BE2C (cell line): ENCODE measurements at places on chromosomes 3 and 15.

DNA sequence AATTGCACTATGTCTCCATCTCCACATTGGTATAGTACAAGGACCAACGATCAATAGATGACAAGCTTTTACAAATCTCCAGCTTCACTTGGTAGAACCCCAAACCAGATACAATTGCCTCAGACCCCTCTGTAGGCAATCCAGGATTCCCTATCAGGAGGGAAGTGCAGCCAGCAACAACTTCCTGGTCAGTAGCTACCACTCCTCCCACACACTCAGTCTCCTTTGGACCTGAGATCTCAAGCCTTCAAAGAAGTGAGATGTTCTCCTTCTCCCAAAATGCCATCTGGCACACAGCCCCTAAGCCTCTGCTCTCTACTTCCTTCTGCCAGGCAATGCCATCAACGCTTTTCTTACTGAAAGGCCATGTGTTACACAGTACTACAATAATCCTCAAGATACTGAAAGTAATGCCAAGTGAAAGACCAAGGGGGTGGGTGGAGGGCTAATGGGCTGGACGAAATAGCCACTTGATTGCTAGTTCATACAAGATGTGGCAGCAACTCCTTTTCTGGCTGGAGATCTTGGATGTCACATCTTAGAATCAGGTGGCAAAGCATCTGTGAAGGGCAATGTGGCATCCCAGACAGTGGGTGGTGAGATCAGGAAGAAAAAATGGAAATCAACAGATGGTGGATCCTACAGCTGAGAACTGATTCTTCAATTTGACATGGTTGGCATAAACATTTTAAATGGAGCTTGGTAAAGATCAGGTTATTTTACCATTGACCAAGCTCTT, 75.3 kb upstream of the ACP3 start:
- DNase-seq = no peak

DNA sequence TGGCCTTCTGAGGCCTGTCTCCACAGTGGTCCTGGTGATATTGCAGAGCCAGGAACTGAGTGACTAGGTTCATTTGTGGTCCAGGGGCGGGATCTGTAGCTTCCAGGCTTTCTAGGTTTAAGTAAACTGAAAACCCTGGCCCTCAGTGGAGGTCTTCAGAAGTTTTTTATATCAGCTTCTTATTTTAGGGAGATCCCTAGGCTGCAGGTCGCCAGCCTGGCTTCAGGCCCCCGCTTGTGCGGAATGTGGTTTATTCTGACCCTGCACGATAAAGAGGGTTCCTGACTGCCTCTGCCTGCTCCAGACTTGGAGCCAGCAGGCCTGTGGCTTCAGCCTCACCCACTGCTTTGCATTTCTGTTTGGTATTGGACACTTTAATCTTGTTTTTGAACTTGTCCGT, 133.9 kb upstream of the PLXNA1 start:
- no peak for DNase-seq

DNA sequence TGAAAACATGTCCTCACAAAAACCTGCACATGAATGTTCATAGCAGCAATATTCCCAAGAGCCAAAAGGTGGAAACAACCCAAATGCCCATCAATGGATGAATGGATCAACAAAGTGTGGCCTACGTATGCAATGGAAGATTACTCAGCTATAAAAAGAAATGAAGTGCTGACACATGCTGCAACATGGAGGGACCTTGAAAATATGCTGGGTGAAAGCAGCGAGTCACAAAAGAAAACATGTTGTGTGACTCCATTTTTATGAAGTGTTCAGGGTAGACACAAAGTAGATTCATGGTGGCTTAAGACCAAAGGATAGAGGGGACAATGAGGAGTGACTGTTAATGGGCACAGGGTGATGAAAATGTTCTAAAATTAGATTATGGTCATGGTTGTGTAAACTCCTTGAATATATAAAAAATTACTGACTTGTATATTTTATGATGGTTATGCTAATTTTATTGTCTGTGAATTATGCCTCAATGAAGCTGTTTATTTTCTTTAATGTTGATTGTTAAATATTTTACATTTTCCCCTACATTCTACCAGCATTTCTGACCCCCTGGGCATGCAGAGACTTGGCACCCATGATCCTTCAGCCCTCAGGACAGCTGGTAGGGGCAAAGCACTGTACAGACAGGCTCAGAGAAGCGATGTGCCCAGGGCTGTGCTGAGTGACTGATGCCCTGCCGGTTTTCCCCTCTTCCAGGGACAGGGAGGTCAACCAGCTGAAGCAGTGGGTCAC, 37.8 kb downstream of the CFAP100 start:
- DNase-seq = no peak

GRCh38 chr3:141039589-141039988, 11.6 kb upstream of the SPSB4 start:
- no peak for DNase-seq

- DNase-seq = no peak
These were observed 264.2 kb downstream of the SI start for GRCh38 chr3:164814106-164814505.

DNA sequence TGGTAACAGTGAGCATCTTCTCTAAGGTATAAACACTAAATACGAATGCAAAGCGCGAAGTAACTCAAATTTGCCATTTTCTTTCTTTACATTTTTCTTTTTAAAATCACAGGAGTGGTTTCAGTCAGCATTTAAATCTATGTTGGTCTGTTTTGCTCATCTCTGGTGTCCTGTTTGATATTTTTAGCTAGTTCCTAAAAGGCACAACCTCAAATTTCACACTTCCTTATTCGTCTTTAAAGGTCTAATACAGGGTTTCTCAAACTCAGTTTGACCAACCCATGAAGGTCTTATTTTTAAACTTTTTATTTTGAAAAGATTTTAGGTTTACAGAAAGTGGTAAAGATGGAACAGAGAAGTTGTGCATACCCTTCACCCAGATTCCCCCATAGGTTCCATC, 201.1 kb downstream of the MAGI1 start:
- DNase-seq = no peak

DNA sequence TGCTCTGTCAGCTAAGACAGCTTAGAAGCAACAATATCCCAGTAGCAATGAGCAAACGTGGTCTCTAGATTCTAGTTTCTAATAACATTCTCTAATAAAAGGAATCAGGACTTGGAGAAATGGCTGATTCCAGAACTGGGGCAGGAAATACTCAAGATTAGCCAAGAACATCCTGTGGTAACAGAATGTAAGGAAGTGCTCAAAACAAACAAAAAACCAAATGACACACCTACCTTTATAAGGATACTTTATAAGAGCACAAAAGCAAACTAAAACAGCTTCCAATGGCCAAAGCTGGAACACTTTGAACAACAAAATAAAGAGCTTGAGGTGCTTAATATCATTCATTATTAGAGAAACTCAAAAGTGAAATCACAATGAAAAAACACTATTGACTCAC, 33.1 kb upstream of the EIF5A2 start:
- no peak for DNase-seq

- DNase-seq = no peak
These were observed 222.2 kb downstream of the EPHB1 start for GRCh38 chr3:135017003-135017893.

- no peak for DNase-seq
These were observed 1.6 kb downstream of the LNP1 start for GRCh38 chr3:100402891-100403290.

DNA sequence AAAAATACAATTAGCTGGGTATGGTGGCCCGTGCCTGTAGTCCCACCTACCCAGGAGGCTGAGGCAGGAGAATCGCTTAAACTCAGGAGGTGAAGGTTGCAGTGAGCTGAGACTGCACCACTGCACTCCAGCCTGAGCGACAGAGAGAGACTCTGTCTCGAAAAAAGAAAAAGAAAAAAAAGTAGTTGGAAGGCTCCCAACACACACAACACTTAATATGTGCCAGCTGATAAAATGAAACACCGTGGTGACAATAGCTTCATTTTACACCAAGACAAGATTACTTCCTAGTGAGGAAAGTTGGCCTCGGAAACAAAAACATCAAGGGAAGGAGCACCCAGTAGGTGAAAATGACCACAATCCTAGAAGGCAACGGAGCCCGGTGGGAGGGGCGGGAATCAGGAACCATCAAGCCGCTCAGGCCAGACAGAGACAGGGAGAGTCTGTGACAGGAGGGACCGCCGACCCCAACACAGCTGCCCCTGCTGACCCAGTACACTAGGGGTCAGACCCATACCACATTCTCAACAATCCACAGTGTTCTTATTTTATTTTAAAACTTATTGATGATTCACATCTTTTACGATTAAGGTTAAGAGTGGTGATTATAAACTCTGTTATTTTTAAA, 54.5 kb upstream of the OCA2 start:
- DNase-seq = no peak

GRCh38 chr15:59190291-59190690, 16.4 kb upstream of the LDHAL6B start:
- no peak for DNase-seq

- no peak for DNase-seq
These were observed 76.4 kb upstream of the TNFAIP8L3 start for GRCh38 chr15:51170882-51171633.

GRCh38 chr3:157232141-157232540, 72.2 kb upstream of the CCNL1 start:
- no peak for DNase-seq
